ENCODE measurements at places on chromosomes 7 and 10.

- DNase-seq: no peak
Observed at GRCh38 chr10:85604136-85604725, 762.4 kb downstream of the GRID1 start.

- DNase-seq: peak; percentile 53
Observed at GRCh38 chr7:77199013-77199966, at the start of gene FGL2. Gene FGL2 (minus strand): TSS chr7:77199819. CDS start chr7:77199793, 26 bp downstream.

GRCh38 chr10:53005612-53006345, 233.2 kb upstream of the MBL2 start:
- no peak for DNase-seq

DNA sequence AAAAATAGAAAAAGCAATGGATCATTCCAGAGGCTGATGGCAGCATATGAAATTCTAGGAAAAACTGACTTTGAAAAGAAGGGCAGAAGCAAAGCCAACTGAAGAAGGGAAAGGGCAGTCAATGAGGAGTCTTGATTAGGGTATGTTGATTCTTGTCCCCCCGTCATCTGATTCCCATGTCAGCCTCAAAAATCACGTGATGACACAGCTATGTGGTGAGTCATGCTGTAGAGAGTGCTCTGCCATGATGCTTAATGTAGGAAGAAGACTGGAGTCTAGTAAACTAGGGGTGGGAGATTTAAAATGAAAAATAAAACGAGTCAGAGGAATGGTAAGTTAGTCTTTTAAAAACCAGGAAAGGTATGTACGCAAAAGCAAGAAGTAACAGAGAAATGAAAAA, 3.9 kb upstream of the POU6F2 start:
- DNase-seq: no peak

DNA sequence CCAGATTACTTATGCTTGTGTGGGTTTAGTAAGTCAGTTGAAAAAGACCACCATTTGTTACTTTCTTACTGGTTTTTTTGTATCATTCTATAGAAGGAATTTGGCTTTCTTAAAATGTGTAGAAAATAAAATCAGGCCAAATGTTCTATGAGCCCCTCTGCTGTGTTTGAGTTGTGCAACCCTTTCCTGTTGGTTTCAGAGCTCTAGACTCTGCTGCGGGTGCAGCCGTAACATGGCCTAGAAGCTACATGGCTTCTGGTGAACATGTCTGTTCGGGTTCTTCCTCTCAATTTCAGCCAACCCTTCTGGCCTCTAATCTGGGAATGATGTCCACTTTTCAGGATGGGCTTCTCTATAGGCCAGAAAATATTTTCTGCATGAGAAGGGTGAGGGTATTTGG, 56.6 kb upstream of the RAB18 start:
- peak; percentile 71 for DNase-seq

- DNase-seq: no peak
Observed at GRCh38 chr10:130513686-130514476, 377.7 kb downstream of the GLRX3 start.

DNA sequence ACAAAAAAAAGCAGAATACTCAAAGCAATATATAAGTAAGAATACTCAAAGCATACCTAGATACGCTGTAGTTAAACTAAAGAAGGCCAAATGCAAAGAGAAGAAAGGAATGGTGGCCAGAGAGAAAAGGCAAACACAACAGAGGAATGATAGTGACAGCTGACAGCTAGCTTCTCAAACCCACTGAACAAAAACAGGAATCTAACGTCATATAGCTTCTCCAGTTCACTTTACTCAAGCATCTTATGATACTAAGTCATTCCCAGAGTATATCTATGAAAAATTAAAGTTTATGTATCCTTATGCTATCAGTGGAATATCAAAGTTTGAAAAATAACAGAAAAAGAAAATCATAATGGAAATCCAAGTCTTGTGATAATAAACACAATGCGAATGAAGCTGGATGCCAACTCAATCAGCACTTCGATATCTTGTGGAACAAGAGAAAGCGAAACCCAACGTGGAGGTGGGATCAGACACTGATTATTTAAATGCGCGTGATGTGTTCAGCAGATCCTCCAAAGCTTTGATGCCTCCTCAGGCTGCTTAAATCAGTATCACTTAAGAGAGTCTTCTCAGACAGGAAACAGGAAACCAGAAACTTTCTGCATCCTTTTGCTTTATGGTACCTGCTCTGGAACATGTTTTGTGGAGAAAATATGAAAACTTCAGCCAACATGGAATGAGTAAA, 102.8 kb downstream of the PIP4K2A start:
- DNase-seq: no peak

DNA sequence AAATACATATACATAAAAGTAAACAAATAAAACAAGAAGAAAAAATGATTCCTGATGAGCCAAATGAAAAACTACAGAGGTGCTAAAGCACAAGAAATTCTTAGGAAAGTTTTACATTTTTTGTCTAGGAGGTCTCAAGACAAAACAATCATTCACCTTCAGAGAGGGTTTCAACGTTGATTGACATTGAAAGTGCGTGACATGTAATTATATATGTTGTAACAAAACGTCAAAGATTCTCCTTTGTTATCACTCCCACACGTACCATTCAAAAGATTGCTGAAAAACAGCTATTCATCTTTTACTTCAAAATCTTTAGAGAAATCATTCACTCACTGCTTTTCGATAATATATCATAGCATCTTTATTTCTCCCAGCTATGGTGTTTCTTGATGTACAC, 375.9 kb downstream of the NEBL start:
- no peak for DNase-seq

Data from hematopoietic multipotent progenitor cell treated with erythropoietin and hydrocortisone succinate and interleukin-3 and kit ligand, for 4 days (in vitro differentiated cells).